ENCODE measurements at places on chromosomes 12 and 14. TPM values are rescaled to one million over a fixed set of nuclear protein-coding genes. Genes with fewer than 3 reads are reported as not detected.

The OLR1 gene
- not detected for total RNA-seq

The CD163 gene
- total RNA-seq: not detected

The DCN gene
- 478 TPM for total RNA-seq

The SSPN gene
- 9.0 TPM for total RNA-seq

The KRT75 gene
- not detected for total RNA-seq

The CMKLR1 gene
- 15.4 TPM for total RNA-seq

The SLCO1C1 gene
- not detected for total RNA-seq

GRCh38 chr12:90959538-90960139 lies 4.7 kb upstream of the CCER1 start:
- peak; percentile 59 for DNase-seq

DNA sequence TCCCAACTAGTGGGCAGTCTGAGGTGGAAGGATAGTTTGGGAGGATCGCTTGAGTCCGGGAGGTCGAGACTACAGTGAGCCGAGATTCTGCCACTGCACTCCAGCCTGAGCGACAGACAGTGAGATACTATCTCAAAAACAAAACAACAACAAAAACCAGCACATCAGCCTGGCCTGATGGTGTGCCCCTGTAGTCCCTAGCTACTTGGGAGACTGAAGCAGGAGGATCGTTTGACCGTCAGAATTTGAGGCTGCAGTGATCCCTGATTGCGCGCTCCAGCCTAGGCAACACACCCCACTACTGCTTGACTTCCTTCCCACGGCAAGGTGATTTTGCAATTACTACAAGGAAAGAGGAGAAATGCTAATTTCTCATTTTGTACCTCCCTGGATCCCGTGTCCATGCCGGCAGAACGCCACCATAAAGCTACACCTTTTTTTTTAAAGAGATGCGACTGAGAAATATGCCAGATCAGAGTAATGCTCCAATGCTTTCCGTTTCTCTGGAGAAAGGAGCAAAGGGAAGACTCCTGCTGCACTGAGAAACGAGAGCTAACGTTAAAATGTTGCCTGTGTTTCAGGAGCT lies 672 bp upstream of the SCFD1 start:
- no peak for DNase-seq
